ENCODE measurements at places on chromosomes 3 and 15.

DNA sequence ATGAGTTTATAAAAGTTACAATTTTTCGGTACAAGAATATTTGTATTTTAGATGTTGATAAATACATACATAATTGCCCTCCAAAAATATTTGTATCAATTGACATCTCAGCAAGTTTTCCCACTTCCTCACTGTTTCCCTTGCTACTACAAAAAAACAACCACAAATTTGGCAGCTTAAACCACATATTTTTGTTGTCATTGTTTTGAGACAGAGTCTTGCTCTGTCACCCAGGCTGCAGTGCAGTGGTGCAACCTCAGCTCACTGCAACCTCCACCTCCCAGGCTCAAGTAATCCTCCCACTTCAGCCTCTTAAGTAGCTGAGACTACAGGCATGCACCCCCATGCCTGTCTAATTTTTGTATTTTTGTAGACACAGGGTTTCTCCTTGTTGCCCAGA is 162.8 kb upstream of the RARB start:
- DNase-seq, result no peak

DNA sequence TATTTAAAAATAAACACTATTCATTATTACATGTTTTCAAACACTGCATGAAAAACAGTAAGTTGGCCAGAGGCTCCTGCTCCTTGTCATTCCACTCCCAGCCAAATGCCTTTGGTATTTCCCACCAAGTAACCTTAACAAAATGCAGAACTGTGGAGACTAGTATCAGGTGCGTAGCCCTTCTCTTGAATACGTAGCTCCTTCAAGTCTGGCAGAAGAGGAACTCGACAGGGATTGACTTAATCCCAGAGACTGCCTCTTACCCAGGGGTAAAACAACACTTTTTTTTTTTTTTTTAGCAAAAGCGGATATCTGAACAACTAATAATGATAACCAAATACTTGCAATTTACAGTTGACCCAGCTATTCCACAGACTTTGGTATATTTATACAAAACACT is 738 bp downstream of the COMMD2 start:
- DNase-seq, result no peak

DNA sequence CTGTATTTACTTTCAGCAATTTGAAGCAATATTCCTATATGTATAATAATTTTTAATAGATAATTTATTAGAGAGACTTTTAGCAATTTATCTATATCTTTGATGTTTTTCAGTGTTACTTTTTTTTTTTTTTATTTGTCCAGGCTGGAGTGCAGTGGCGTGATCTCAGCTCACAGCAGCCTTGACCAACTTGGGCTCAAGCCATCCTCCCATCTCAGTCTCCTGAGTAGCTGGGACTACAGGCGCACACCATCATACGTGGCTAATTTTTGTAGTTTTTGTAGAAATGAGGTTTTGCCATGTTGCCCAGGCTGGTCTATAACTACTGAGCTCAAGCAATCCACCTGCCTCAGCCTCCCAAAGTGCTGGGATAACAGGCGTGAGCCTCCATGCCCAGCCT is 25.3 kb upstream of the SLTM start:
- DNase-seq, result no peak

- DNase-seq, result no peak
Observed at GRCh38 chr3:133934073-133934970, 38.6 kb upstream of the RAB6B start.

GRCh38 chr15:40155270-40155910 is 5.5 kb upstream of the BUB1B start:
- no peak for DNase-seq

GRCh38 chr3:114290911-114291901 is 2.6 kb upstream of the TIGIT start:
- peak; percentile 97 for DNase-seq

- DNase-seq, result no peak
Observed at GRCh38 chr3:126854666-126855065, 128.2 kb upstream of the PLXNA1 start.

DNA sequence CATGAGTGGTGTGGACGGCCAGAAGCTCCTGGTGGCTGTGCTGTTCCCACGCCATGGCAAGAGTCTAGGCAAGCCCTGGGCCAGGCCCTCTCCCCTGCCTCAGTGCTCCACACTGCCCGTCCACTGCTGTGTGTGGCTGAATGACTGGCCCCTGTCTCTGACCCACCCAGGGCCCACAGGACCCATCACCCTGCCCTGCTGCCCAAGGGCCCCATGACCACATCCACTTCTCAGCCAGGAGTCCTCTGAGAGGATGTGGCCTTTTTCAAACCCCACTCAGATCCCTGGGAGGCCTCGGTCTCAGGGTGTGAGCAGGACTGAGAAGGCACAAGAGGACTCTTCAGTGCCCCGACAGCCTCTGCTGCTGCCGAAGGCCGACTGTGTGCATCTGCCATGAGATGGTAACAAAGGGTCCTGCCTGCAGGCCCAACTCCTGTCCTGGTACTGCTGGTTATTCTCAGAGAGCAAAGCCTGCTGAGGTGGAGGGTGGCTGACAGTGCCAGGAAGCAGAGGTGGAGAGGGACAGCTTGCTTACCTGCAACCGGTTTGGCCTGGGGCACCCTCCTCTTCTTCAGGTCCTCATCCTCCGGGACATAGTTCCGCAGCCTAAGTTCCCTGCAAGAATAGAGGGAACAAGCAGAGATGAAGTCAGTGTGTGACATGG is 47.5 kb downstream of the PTH1R start:
- DNase-seq, result no peak

DNA sequence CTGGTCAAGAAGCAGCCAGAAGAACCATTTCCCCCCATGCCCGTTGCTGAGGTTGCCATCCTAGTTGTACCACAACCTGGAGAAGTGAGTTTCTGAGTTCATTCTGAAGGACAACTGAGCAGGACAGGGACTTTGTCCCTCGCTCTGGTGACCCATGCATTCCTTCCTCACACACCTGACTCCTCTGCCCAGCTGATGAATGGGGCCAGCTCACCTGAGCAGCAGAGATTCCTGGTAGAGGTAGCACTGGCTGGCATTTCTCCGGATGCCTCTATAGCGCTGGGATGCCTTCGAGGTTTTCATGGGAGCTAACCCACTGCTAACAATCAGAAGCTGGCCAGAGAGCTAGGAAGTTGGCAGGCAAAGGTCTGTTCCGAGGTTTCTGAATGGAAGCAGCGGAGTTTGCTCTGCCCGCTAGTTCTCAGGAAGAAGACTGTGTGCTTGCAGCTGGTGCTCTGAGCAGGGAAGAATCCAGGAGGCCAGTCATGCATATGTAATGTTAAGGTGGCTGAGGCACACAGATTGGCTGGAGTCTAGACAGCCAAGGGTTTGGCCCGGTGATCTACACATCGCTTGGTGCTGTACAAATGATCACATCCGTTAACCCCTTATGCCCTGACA is at the start of gene TMC3:
TMC3 (minus strand) TSS at position 439 of the 621 bp plus-strand sequence; CDS start at position 303, 136 bp downstream.
- DNase-seq, result no peak

DNA sequence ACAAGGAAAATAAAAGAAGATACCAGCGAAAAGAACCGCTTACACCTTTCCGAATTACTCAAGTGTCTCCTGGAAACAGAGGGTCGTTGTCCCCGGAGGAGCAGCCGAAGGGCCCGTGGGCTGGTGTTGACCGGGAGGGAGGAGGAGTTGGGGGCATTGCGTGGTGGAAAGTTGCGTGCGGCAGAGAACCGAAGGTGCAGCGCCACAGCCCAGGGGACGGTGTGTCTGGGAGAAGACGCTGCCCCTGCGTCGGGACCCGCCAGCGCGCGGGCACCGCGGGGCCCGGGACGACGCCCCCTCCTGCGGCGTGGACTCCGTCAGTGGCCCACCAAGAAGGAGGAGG is 325 bp downstream of the ALCAM start:
- peak; percentile 39 for DNase-seq

DNA sequence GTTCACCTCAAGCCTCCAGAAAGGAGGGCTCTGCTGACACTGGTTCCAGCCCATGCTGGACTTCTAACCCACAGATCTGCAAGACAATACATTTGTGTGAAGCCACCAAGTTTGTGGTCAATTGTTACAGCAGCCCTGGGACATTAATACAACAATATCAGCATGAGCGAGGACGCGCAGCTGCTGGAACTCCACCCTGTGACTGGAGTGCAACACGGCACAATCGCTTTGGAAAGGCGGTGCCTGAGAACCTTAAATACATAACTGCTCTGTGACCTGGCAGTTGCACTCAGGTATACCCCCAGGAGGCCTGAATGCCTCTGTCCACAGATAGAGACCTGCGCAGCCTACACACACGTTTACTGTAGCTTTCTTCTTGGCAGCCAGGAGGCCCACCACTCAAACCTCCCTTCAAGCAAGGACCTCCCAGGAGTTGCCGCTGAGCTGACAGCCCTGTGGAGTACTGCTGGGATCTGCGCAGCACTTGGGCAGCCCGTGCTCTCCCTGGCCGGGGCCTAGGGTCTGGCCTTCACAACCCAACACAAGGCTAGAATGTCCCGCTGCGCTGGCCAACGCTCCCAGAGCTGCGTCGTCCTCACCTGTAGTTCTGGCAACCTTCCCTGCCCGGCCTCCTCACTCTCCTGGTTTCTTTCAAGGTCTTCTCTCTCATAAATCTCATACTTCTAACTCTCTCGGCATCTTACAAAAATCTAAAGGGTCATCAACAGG is 8.3 kb downstream of the MRPS25 start:
- no peak for DNase-seq

DNA sequence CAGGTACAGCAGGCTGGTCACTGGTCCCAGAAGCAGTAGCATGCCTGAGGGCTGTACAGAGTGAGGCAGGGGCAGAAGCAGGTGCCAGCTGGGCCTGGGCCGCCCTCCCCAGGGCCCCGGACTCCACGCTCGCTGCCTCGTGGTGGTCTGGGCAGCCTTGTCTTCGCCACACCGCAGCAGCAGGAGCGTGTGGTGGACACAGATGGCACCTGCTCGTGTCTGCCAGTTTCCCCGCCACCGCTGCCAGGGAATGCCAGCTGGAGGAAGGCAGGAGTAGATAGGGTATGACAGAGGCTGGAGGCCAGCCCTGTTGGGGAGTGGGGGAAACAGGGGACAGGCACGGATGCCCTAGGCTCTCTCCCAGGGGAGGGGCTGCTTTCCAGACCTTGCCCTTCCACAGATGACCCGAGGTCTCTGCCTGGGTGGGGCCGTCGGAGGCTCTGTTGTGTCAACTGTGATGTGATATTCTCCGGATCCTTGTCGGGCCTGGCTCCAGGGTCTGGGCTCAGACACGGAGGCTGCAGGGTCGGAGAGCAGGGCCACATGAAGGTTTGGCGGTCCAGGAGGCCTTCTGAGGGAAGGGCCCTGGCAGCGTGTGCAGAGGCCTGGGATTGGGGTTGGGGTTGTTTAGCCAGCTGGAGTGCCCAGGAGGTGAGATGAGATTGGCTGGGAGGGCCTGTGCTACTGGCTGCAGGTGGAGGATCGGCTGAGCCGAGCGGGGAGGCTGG is 33.6 kb downstream of the GOLGA6L10 start:
- DNase-seq, result no peak

- no peak for DNase-seq
Observed at GRCh38 chr3:157103280-157103679, 56.7 kb downstream of the CCNL1 start.

- no peak for DNase-seq
Observed at GRCh38 chr3:63067999-63068645, 192.9 kb upstream of the CADPS start.

GRCh38 chr3:12560505-12561190 is 3.8 kb downstream of the MKRN2 start:
- no peak for DNase-seq

GRCh38 chr3:177196456-177197040 is 734 bp downstream of the TBL1XR1 start:
- peak; percentile 70 for DNase-seq

DNA sequence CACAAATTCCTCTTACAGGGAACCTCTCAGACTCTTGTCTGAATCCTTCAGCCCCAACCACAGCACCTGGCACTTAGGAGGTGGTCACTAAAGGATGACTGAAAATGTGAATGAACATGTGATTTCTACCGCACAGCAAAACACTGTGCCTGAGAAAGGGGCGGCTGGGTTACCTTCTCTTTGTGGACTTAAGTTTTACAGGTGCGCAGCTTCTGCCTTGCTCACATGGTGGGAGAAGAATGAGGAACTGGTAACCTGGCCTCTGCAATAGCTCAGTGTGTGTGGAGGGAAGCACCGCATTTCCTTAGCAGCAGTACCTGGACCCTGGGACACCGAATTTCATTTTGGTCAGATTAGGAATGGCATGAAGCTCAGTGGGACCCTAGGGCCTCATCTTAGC is 9.8 kb upstream of the ETV5 start:
- no peak for DNase-seq

DNA sequence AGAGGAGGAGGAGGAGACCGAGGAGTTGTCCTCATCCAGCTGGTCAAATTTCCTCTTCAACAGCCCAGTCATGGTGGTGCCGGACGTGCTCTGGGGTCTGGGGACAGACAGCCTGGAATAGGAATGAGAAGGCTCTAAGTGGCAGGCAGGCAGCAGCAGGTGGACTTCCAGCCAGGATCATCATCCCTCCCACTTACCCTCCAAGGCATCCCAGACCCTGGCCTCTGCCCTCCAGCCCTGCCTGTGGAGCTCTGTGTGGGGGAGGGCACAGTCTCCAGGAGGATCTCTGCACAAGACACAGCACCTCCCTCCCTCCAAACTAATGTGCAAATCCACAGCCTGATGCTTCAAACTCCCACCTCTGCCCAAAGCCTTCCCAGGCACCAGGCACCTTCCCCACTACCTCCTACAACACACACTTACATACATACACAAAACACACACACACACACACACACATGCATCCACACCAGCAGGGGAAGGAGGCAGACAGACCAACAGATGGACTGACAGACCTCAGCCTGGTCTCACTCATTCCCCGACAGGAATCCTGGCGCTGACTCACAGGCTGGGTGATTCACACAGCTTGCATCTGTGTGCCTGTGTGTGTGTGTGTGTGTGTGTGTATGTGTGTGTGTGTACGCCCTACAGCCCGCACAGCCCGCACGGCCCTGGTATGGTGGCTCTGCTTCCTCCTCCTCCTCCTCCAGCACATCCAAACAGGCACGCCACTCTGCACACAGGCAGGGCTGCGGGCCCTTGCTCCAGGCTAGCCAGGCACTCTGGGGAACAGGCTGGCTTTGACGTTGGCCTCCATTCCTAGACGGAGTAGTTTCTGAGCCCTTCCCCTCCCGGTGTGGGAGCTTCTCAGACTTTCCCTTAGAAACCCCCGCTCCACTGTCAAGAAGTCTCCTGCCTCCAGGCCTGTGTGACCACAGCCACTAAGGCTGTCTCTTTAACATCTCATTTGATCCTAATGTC is 6.5 kb downstream of the CSRNP1 start:
- DNase-seq, result peak; percentile 71

DNA sequence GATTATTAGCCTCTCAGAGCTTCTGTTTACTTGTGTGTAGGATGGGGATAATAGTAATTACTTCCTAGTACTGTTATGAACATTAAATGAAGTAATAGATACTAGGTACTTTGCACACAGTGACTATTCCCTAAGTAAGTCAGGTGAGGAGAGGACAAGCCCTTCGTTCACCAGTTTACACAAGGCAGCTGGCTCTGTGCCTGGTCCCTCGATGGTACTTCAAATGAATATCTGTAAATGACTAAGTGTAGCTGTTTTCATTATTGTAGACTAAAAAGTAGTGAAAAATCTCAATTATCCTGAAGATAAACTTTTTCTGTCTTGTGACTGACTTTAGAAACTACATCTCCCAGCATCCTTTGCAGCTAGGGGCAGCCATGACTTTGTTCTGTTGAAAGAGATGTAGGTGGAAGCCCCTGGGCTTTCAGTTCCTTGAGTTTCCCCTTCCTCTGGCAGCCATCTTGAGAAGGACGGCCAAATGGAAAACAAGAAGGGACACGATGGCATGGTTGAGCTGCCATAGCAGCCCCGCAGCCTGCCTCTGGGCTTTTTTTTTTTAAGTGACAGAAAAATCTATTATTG is 11.7 kb upstream of the WNT7A start:
- no peak for DNase-seq

- DNase-seq, result no peak
Observed at GRCh38 chr3:139794469-139795265, 116.9 kb upstream of the NMNAT3 start.

- no peak for DNase-seq
Observed at GRCh38 chr3:120985242-120985641, 77.2 kb downstream of the STXBP5L start.
